ENCODE measurements at places on chromosomes 3 and 15.
A peak's percentile ranks its signal among the peaks of the same experiment; 100 is the strongest.

- DNase-seq: no peak
Observed at GRCh38 chr15:70214276-70214675, 116.6 kb upstream of the TLE3 start.

GRCh38 chr3:172402892-172403643 is 45.2 kb downstream of the GHSR start:
- no peak for DNase-seq

- no peak for DNase-seq
Observed at GRCh38 chr3:64983583-64984359, 296.0 kb upstream of the ADAMTS9 start.

GRCh38 chr3:38698760-38699159 is 49.3 kb upstream of the SCN5A start:
- no peak for DNase-seq

DNA sequence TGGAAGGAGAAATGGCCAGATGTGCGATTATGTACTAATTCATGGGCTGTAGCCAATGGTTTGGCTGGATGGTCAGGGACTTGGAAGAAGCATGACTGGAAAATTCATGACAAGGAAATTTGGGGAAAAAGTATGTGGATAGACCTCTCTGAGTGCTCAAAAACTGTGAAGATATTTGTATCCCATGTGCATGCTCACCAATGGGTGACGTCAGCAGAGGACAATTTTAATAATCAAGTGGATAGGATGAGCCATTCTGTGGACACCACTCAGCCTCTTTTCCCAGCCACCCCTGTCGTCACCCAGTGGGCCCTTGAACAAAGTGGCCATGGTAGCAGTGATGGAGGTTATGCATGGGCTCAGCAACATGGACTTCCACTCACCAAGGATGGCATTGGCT is 490.9 kb upstream of the CBLB start:
- no peak for DNase-seq

- no peak for DNase-seq
Observed at GRCh38 chr3:55000546-55000945, 72.7 kb upstream of the LRTM1 start.

GRCh38 chr3:33629219-33629618 is 88.8 kb downstream of the CLASP2 start:
- DNase-seq: no peak

DNA sequence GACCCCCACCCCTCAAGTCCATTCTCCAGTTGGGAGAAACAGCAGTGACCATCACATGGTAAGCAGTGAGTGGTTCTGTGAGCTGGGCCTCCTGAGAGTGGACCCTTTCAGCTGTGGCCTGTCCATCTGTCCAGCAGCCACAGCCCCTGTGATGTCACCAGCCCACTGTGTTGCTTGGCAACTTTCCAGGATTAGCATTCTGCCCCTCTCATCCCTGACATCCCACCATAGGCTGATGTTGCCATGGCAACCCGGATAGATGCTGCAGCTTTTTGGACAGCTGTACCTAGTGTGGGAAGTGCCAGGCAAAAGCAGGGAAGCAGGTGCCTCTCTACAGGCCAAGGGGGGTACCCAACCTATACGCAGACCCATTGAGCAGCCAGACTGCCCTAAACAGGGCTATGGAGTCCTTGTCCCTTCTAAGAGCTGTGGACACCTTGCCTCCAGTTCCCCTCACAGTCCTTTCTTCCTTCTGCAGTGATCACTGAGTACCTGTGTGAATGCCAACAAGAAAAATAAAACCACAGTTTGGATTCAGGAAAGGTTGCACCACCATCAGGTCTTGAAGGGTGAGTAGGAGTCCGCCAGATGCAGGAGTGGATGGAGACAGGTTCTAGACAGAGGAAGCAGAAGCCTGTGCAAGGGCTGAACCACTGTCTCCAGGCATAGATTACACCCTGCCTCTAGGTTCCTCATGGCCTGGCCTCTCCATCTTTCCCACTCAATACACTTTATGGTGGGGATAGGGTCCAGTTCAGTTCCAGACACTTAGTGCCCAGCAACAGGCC is at the start of gene DNAH1:
TSS of gene DNAH1 (plus strand) at position 343 of the 788 bp plus-strand sequence. CDS start 6,124 bp downstream, outside the sequence.
- DNase-seq: no peak

GRCh38 chr15:66153549-66154415 is 99.8 kb downstream of the MEGF11 start:
- DNase-seq: no peak

DNA sequence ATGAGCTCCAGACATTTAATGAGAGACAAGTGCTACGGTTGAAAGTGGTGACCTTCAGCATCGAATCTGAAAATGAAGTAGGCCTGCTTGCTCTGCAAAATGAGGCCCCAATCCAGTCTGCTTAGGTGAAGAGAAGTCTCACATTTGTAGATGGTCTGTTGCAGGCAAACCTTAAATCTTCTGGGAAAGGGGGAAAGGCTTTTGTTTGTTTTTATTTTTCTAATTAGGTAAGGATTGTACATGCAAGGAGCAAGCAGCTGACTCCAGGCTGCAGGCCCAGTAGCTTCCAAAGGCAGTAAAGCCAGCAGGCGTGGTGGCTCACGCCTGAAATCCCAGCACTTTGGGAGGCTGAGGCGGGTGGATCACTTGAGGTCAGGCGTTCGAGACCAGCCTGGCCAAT is 74.3 kb downstream of the HMG20A start:
- no peak for DNase-seq

DNA sequence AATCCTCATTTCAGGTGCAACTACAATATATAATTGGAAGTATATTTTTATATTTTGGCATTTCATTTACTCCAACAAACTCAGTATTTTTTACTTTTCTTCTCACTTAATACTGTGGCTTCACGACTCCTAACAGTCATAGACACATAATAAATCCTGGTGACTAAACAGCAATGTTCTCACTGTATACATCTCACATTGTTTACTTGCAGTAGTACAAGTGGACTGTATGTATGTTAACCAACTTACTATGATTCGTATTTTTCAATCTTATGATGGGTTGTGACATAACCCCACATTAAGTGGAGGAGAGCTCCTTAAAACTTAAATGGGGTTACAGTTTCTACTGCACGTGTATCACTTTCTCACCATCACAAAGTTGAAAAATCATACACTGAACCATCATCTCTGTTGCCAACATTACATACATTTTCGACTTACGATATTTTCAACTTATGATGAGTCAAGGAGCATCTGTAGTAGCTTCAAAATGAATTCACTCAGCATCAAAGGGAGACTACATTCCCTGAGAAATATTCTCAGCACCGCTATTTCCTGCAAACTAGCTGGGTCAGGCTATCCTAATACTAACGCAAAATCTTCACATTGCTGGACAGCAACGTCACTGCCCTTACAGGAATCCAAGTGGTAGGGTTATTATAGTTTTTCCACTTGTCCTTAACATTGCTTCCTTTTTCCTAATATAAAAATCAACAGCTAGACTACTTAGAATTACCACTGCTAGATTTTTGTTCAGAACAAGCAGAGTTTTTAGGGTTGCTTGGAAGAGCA is 7.3 kb downstream of the ADAM10 start:
- no peak for DNase-seq

GRCh38 chr15:64356710-64357040 is 702 bp upstream of the CSNK1G1 start:
- DNase-seq: no peak

DNA sequence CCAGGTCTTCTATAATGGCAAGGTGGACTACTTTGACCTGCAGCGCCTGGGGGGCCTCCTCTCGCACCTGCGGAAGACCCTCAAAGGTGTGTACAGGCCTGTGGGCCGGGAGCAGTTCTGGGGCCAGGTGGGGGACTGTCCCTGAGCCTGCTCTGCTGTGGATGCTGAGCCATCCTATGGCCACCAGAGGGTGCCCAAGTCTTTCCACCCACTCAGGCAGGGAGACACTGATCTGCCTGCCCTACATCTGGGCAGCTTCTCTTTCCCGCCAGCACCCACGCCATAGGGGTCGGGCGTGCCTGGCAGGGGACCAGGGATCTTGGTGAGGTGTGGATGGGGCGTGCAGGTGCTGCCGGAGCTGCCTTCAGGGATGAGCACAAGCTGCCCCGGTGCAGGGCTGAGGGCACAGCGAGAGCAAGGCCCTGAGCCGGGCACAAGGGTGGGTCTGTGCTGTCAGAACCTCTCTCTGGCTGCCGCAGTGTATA is 14.1 kb downstream of the RNF123 start:
- peak; percentile 63 for DNase-seq

DNA sequence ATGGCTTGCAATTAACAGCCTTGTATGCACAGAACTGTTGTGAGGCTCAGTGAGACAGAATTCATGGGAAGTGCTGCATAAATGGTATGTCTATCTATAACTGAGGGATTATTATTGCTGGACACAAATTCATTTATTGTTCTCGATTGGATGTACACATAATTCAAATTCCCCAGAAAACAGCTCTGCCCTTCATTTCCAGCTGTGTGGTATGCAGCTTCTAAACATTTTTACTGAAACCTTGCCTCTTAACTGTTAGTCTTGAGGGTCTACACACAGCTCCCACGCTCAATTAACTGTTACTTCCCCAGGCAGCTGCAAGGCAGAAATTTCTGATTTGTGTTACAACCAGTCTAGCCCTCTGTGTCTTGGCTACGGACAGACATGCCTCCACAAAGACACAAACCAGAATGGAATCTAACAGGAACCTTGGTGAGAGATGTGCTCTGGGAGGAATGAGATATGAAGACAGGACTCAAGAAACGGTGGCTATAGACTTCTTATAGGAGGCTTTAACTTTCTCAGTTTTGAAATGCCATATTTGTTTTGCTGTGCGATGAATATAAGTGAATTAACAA is 139.7 kb upstream of the TBL1XR1 start:
- DNase-seq: no peak

GRCh38 chr15:85646538-85647091 is 148.1 kb downstream of the KLHL25 start:
- DNase-seq: no peak

- DNase-seq: no peak
Observed at GRCh38 chr15:63040954-63041353, 1.6 kb upstream of the TPM1 start.

GRCh38 chr3:1962396-1963088 is 136.1 kb upstream of the CNTN4 start:
- DNase-seq: no peak

DNA sequence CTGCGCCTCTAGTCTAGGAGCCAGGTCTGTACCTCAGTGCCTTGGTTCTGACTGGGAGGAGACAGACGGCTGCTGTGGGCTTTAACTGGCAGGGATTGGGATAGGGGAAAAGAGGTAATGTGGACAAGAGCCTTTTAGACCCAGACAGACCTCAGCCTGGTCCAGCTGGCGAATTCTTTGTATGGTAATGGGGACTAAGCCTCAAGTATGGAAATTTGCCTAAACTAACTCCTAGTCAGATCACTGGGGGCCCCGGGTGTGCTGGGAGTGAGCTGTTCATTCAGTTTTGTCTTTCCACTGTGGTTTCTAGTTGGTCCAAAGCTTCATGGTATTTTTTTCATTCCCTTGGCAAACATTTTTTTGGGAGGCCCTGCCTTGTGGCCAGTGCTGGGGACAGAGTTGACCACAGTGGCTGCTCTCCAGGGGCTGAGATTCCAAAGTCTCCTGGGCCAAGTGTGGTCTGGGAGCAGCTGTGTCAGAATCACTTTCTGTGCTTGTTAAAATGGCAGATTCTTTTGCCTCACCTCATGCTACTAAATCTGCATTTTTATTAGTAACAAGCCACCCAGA is 261.4 kb upstream of the C2CD4B start:
- DNase-seq: no peak

GRCh38 chr3:49081429-49081828 is 12.4 kb downstream of the QRICH1 start:
- DNase-seq: no peak

- no peak for DNase-seq
Observed at GRCh38 chr3:24562895-24563294, 68.2 kb upstream of the THRB start.

DNA sequence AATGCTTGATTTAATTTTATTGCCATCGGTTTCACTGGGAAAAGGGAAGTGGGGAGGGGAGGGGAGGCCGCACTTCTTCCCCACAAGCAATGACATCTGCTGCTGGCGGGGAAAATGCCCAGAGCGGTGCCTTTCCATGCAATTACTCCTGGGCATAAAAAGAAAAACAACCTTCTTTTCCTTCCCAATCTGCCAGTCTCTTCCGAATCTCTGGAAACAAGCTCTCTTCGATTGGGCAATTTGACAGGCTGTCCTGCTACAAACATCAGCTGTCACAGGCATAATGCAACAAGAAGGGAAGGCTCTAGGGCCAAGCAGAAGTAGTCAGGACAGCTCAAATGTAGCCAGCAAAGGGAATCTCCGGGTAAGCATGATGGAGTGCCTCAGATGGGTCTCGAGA is 93.4 kb upstream of the STRIT1 start:
- no peak for DNase-seq

- DNase-seq: no peak
Observed at GRCh38 chr15:52670087-52670486, 9.1 kb downstream of the ATOSA start.

- no peak for DNase-seq
Observed at GRCh38 chr15:40985541-40986330, 32.5 kb downstream of the CHAC1 start.

DNA sequence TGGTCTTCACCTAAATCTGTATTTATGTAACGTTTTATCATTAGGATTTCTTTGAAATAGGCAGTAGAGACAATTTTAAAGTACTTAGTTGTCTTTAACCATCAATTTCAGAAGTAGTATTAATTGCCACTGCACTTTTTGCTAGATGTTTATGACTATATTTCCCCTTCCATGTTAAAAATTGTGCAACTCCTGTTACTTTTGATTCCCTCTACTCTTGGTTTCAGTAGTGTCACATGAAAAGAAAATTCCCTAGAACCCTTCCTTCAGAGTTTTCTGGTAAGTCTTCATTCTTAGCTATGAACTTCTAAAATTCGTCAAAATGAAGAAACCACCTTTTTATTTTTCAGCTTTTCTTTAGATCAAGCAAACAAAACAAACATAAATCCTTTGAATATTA is 7.1 kb downstream of the PIAS1 start:
- DNase-seq: no peak

DNA sequence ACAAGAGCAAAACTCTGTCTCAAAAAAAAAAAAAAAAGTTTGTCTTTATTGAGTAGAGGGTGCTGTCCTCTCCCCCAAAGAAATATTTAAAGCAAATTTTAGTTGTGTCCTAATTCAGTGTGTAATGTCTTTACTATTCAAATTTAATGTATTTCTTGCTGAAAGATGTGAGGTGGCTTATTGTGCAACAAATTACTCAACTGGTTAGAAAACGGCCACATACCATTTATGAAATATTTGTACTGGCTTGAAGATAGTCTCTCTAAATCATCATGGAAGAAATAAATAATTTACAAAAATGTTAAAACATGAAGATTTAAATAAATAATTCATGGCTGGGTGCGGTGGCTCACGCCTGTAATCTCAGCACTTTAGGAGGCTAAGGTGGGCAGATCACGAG is 63.0 kb downstream of the SLTM start:
- no peak for DNase-seq

- no peak for DNase-seq
Observed at GRCh38 chr15:99310745-99311144, 59.5 kb downstream of the LRRC28 start.

DNA sequence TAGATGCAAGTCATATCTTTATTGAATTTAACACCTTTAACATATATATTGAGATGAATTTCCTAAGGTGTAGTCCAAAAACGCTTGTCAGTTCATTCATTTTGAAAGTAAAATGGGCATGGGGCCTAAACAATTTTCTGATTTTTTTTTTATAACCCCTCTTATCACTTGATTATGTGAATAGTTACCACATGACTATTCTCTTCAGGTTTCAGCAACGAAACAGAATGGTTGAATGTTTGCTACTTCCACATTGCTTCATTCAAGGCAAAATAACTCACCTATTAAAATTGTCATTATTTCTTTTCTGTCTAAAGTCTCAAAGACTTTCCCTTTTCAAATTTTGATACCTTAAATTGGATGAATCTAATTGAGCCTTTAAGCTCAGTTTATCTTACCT is 96.4 kb downstream of the MBNL1 start:
- DNase-seq: no peak

Data from MM.1S (cell line).